Keratinocyte (primary cell): ENCODE measurements at places on chromosomes 5 and 9.

GRCh38 chr9:26462751-26463150 is 429.9 kb downstream of the CAAP1 start:
- no peak for DNase-seq

DNA sequence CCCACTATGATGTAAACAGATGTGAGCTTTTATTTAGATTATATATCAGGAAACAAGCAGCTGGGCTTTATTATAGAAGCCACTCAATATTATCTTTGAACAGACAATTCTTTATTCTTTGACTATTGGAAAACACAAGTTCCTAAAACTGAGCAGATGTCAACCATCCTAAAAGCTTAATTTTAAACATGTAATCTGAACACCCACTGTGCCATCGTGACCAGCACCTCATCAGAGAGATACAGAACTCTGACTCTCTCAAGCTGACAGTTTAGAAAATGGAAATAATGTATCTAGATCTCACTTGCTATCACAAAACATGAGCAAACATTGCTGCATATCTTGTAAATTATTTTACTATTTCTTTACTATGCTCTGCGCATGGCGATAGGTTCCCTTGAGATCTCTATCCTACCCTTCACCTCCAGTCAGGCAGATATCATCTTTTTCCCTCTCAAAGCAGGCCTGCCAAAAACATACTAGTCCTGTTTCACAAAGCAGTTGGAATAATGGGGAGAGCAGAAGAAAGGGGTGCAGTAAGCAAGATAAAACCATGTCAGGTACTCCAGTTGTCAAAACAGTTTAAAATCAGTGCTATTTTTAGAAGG is 151.0 kb downstream of the KIAA0825 start:
- no peak for DNase-seq

DNA sequence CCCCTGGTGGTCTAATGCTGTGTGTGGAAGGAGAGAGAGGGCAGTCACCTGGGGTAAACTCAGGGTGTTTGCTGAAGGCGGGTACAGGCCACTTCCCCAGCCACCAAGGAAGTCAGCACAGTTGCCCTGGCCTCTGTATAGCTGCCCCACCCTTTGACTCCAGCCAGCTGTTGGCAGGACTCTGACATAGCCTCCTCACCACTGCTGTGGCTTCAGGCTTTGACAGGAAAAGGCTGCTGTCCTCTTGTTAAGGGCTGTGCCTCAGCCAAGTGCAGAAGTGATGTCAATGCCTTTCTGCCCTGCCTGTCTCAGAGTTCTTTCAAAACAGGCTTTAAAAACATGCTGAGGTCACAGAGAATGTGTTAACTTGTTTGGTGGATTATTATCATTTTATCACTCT is 487.2 kb upstream of the KLF4 start:
- DNase-seq, result no peak

GRCh38 chr9:4862506-4863250 is 69.9 kb downstream of the RCL1 start:
- no peak for DNase-seq
